Large intestine (tissue), 12 donors: ENCODE measurements at places on chromosomes 3 and 15. TPM values are rescaled to one million over a fixed set of nuclear protein-coding genes. Genes with fewer than 3 reads are reported as not detected.

Gene EIF4A2
- 737 TPM for polyA plus RNA-seq

Gene TP63
- 0.07 TPM for polyA plus RNA-seq

Gene MRAS
- 6.3 TPM for polyA plus RNA-seq

Gene GOLGA8F
- polyA plus RNA-seq: not detected

Gene GOLGA6A
- polyA plus RNA-seq: 0.15 TPM

Gene RTP3
- not detected for polyA plus RNA-seq

Gene CRYGS
- polyA plus RNA-seq: 4.9 TPM

Gene GOLGA8S
- 0.24 TPM for polyA plus RNA-seq

Gene ADAMTSL3
- polyA plus RNA-seq: 8.0 TPM

Gene TMEM266
- polyA plus RNA-seq: 1.3 TPM

Gene DNAH1
- polyA plus RNA-seq: 22.9 TPM

Gene CPNE9
- polyA plus RNA-seq: 0.73 TPM

Gene NOX5
- polyA plus RNA-seq: 0.16 TPM

Gene ZNF385D
- 2.2 TPM for polyA plus RNA-seq

Gene CA12
- 1.0 TPM for polyA plus RNA-seq

Gene SLCO2A1
- polyA plus RNA-seq: 8.2 TPM

Gene PRKCD
- polyA plus RNA-seq: 37.0 TPM

Gene SCAMP5
- 31.6 TPM for polyA plus RNA-seq

Gene SH2D7
- polyA plus RNA-seq: 2.6 TPM

Gene MGA
- polyA plus RNA-seq: 18.9 TPM

Gene PLA2G4F
- polyA plus RNA-seq: 3.6 TPM

Gene GPR171
- polyA plus RNA-seq: 2.5 TPM

Gene CCR3
- 0.15 TPM for polyA plus RNA-seq

Gene TRH
- 0.16 TPM for polyA plus RNA-seq

Gene MYZAP
- polyA plus RNA-seq: 17.5 TPM

Gene RTP1
- 0.12 TPM for polyA plus RNA-seq

Gene CEMIP
- polyA plus RNA-seq: 2.5 TPM

Gene KY
- 3.1 TPM for polyA plus RNA-seq

Gene CYP8B1
- polyA plus RNA-seq: 0.75 TPM

Gene GUCA1C
- not detected for polyA plus RNA-seq

Gene ESYT3
- 1.8 TPM for polyA plus RNA-seq

Gene FAM43A
- 5.1 TPM for polyA plus RNA-seq
